ENCODE measurements at places on chromosomes 2 and 18.

GRCh38 chr2:85843543-85843942 is 45.2 kb downstream of the ST3GAL5 start:
- no peak for DNase-seq

GRCh38 chr2:458425-458815 is 170.5 kb upstream of the ALKAL2 start:
- DNase-seq = peak; percentile 55

DNA sequence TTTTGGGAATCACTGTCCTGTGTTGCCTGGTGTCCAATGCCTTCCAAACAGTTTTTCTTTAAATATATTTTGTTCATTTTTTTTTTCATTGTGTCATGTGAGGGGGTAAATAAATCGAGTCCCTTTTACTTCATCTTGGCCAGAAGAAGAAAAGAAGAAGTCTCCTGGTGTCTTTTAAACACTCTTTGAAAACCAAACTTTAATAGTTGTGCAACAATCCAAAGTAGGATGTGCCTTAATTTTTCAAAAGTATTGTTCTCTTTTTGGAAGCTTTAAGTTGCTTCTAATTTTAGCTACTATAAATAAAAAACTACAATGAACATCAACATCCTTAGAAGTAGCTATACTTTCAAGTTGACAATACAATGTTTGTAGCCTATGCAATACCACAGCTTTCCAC is 154.9 kb downstream of the ATAD2B start:
- no peak for DNase-seq

GRCh38 chr2:204150721-204151120 is 214.2 kb downstream of the ICOS start:
- no peak for DNase-seq

GRCh38 chr2:134736167-134736880 is 17.5 kb upstream of the TMEM163 start:
- no peak for DNase-seq

DNA sequence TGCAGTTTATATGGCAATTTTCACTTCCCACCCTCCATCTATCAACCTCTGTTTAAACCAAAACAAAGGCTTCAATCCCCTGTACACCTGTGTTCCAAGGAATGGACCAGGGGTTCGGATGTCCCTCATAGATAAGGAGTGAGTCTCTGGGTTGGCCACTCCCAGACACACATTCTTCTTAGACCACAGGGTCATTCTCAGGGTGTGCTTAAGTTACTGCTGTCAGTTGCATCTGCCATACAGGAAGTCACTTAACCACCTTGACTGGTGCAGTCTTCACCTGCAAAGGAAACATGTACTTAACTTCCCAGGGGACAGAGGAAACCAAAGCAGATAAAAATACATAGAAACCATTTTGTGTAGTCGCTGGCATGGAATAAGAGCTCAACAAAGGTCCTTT is 151.0 kb upstream of the NDUFV2 start:
- DNase-seq = no peak

DNA sequence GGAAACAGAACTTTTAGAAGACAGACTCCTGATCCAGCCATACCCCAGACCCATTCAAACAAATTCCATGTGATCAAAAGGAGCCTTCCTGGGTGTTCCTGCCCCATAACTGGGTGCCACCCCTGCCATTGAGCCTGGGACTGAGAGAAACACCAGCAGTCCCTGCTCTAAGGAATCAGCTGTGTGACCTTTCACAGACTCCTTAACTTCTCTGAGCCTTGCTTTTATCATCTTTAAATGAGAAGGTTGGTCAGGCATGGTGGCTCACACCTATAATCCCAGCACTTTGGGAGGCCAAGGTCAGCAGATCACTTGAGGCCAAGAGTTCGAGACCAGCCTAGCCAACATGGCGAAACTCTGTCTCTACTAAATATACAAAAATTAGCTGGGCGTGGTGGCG is 20.6 kb downstream of the CIDEA start:
- DNase-seq = no peak

DNA sequence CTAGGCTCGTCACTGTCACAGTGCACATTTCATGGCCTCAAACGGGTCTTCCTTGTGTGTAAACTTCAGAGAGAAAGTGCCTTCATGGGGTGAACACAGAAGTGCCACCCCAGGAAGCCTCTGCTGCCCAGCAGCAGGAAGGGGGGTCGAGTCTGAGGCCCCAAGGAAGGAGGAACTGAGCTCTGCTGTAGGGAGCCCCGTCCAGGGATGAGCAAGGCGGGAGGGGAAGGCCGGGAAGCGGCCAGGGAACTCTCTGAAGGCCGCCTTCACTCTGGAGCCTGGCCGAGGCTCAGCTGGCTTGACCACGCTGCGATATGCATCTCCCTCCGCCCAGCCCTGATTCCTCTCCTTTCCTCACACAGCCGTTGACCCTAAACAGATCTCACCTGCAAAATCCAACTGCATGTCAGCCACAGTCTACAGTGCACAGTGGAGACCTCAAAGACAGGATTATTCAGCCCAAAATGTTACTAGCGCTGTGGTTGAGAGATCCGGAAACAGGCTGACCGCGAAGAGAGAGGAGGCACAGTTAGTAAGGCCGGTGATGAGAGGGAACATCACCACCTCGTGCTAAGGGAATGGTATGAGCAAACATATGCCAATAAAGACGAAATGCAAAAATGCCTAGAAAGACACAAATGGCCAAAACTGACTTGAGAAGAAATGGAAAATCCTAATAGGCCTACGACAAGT is 34.2 kb upstream of the CTDP1 start:
- DNase-seq = no peak

GRCh38 chr2:36697424-36698066 is 1.0 kb downstream of the VIT start:
- no peak for DNase-seq

- DNase-seq = no peak
Observed at GRCh38 chr2:64023485-64024258, 4.4 kb upstream of the VPS54 start.

DNA sequence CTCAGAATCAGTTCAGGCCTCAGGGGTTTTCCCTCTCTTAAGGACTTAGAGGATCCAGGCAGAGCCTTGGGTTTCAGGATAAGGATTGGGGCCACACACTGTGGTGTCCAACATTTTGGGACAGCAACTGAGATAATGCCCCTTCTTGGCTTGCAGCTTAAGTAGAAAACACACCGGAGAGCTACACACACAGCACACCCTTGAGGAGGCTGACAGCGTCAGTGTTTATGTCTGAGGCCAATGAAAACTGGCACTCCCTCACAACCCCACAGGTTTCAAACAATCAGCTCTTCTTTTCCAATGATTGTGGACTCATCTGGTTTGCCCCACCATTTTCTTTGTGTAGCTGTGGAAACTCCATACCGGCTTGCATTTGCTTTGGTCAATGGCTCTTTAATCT is 257.7 kb downstream of the CDCA7 start:
- no peak for DNase-seq

DNA sequence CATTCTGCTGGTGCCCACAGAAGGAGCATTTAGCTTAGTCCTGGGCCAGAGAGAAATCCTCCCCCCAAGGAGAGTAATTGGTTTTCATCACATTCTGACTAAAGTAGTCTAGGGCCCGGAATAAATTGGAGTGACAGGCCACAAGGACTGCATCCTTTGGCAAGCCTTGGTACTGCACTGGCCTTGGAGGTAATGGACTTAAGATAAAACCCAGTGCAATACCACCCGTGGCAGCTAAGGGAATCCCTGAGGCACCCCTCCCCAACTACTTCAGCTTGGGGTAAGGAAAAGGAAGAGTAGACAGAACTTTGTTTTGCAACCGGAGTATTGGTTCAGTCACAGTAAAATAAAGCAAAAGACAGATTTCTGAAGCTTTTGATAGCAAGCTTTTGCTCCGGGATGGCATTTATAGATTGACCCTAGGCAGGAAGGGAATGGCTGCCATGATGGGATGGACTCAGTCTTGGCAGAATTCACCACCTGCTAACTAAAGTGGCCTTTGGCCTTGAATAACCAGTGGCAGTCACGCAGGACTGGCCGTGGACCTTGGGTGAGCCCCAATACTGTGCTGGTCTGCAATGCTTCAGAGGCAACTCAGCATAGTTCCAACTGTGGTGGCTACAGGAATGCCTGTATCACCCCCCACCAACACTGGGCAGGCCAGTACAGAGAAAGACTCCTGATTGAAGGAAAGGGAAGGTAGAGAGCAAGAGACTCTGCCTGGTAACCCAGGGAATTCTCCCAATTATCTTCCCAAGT is 14.1 kb downstream of the ORC4 start:
- DNase-seq = no peak

DNA sequence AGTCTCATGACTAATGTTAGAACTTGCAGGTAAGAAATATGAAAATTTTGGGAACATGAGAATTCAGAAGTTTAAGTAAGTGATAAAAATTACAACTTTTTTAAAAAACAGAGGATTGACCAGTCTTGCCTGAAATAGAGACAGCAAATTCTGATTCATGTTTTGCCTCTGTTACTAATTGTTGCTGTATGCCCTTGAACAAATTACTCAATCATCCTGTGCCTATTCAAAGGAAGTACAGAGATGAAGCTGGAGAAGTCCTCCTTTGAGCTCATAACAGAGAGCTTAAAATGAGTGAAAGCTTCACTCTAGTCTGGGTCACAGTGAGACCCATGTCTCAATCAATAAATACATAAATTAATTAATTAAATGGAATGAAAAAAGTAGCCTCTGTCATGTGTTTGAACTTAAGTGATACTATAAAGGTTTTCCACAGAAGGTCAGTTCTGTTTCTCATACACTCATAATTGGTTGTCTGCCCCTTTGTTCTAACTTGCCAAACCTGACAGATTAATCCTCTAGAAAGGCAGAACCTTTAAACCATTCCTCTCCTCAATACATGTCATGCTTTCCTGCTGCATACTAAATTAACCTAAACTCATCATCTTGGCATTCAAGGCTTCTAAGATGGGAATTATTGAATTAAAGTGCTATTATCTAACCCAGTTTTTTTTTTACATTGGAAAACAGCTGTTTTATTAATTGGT is 374.6 kb upstream of the LRATD1 start:
- DNase-seq = no peak

GRCh38 chr2:10192392-10193015 is 70.0 kb downstream of the RRM2 start:
- DNase-seq = no peak

DNA sequence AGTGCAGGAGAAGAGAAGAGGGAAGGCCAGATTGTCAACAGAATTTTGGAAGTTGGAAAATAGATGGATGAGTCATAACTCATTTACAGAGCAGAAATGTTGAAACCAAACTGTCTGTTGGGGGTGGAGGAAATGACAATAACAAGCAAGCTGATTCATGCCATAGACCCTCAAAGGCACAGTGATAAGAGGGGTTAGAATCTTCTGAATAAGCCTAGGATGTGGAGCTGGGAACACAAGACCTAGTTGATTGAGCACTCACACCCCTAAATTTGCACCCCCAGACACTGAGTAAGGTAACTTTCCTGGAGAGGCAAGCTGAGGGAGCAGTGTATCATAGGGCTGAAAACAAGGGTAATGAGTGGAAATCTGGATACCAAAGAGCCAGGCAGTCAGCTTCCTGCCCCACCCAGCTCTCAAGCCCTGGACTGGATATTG is 141.4 kb downstream of the SCG2 start:
- DNase-seq = peak; percentile 53

DNA sequence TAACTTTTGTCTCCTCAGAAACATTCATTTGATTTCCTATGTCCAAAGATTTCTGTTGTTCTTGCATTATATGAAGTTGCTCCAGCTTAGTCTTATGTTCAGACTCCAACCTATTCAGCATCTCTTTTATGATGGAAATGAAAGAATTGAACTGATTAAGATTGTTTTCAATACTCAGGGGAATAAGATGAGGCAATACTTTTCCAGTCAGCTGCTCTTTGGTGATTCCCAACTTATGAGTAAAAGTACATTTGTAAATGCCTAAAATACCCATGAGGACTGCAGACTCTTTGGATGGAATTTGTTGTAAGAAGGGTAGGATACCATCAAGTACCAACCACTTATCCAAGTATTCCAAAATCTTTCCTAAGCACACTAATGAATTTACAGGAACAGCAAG is 39.8 kb downstream of the TRAK2 start:
- DNase-seq = no peak

DNA sequence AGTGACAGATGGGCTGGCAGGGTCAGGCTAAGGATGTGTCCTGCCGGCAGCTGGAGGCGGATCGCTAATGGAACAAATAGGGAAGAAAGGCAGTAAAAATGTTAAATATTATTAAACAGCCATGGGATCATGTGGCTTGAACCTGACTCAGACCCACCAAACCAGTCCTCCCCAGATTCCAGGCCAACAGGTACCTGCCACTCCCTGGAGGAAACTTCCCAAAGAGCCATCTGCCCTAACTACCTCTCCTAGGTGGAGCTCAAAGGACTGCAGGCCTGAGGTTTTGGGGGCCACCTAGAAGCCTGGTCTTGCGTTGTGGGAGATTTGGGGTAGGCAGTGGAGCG is 34.3 kb downstream of the CIB4 start:
- DNase-seq = no peak

GRCh38 chr18:47912343-47912742 is 18.1 kb downstream of the SMAD2 start:
- no peak for DNase-seq

DNA sequence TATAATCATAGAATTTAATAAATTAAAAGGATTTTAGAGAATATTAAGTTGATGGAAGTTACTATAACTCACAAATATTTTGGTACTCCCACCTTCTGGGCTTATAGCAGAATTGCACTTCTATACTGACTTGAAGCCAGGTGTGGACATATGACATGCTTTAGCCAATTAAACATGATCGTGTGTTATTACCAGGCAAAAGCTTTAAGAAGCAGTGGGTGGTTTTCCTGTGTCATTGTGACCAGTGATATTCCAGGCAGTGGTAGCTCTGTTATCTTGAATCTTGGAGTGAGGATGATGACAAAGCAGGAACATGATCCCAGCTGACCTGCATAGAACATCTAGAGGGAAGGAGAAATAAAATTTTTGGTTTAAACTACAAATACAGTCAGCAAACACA is 370.9 kb upstream of the ZEB2 start:
- no peak for DNase-seq

DNA sequence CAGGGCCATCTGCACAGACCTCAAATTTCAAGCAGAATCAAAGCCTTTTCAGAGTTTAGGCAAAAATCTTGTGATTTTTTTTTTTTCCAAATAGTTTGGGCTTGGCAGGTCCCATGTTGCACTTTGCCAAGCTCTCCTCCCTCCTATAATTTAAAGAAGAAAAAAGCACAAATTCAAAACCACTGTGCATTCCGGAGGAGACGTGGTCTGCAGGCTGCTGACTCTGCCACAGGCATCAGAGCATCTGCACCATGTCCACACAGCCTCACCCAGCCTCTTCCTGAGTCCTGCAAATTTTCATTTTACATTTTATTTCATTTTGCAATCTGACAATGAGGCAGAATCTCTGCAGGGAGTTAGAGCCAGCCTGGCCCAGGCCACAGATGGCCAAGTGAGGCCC is 15.7 kb upstream of the GPC1 start:
- DNase-seq = no peak

DNA sequence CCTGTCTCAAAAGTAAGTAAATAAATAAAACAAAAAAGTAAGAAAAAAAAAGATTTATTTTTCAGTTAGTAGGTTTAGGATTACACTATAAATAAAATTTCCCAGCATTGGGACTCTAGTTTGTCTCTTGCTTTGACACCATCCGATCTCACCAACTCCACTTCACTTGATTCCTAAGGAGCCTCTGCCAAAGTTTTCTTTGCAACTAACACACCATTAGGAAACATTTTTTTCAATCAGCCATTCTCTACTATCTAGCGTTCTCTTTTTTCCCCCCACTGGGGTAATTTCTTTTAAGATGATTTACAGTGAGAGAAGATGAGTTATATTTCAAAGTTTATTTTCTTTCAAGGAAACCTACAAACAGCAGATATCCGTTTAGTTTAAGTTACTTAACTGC is 10.6 kb upstream of the NEMP2 start:
- no peak for DNase-seq

GRCh38 chr18:45127405-45127804 is 446.7 kb downstream of the SETBP1 start:
- DNase-seq = no peak

GRCh38 chr2:195049372-195050031 is 607.5 kb upstream of the SLC39A10 start:
- no peak for DNase-seq
